Liver (tissue), 10 donors: ENCODE measurements at places on chromosomes 2 and 18. TPM values are rescaled to one million over a fixed set of nuclear protein-coding genes. Genes with fewer than 3 reads are reported as not detected.

DNA sequence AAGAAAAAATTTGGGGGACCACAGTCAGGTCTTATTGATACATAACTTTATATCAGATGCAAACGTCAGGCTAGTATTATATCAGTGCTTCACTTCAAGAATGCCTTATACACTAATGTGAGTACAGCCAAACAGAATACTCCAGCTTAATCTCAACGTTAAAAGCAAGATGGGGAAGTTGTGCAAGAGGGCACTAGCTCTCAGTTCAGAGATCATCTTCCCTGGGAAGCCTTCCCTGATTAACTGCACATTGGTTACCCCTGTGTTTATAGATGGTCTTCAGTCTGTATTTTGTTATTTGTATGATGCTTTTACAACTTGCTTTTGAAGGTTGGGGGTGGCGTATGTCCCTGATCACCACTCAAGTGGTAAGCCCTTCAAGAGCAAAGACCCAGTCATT is 11.4 kb downstream of the EPAS1 start:
- no peaks in the 10 kb centered on the region for H3K36me3 ChIP-seq
- H3K27me3 ChIP-seq: no peaks in the 10 kb centered on the region
- peak overlapping the region; percentile 95 for H3K27ac ChIP-seq
- DNase-seq: no peak
- no peak overlapping the region for H3K4me3 ChIP-seq

GRCh38 chr2:66021296-66021695 is 413.6 kb upstream of the MEIS1 start:
- no peaks in the 10 kb centered on the region for H3K36me3 ChIP-seq
- H3K27ac ChIP-seq: no peak overlapping the region
- H3K4me1 ChIP-seq: no peaks in the 10 kb centered on the region
- no peaks in the 10 kb centered on the region for H3K27me3 ChIP-seq
- DNase-seq: no peak

Gene GAL3ST2
- 0.23 TPM for total RNA-seq

DNA sequence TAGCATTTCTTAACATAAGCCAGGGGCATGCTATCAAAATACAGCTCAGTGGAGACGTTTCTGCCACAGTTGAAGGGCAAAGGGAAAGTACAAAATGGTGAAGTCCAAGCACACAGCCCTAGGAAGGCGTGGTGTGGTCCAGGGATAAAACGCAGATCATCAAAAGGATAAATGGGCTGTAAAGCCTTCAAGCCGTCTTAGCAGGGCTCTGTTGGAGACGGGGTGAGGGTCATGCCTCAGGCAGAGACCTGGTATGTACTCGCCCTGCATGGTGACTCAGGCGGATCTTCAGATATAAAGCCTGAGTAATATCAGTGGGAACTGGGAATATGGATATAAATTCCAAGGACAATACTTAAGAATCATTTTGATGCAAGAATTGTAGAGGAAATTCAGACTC is 61.2 kb downstream of the NGEF start:
- no peaks in the 10 kb centered on the region for H3K4me1 ChIP-seq
- no peak overlapping the region for H3K4me3 ChIP-seq

DNA sequence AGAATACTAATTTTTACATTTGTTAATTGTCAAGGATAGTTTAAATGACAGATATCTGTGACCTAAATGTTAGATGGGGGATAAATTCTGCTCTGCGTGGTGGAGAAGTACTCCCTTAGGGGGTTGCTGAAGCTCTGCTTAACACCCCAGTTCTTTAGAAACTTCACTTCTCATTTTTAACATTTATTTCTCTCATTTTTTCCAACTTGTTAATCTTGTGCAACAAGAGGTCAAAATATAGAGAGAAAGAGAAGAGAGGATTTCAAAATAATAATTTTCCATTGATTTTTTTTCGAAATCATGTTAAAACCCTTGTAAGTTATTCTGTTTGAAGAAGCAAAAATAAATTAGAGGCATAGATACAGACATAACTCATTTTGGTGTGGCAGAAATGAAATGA is 61.3 kb upstream of the SLC8A1 start:
- H3K27ac ChIP-seq: no peak overlapping the region
- no peak overlapping the region for H3K4me3 ChIP-seq
- DNase-seq: no peak

Gene SKA1
- total RNA-seq: 0.08 TPM

DNA sequence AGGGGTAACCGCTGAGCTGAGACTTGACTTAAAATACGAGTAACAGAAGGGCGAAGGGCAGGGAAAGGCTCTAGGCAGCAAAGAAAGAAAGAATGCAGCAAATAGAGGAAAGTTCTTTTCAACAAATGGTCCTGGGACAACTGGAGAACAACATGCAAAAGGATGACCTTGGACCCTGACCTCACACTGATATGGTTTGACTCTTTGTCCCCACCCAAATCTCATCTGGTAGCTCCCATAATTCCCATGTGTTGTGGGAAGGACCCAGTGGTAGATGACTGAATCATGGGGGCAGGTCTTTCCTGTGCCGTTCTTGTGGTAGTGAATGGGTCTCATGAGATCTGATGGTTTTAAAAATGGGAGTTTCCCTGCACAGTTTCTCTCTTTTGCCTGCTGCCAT is 33.9 kb downstream of the ST3GAL5 start:
- no peak overlapping the region for H3K27ac ChIP-seq
- H3K27me3 ChIP-seq: no peaks in the 10 kb centered on the region
- no peak overlapping the region for H3K4me3 ChIP-seq
- peaks cover 14% of the 10 kb centered on the region for H3K36me3 ChIP-seq
- no peaks in the 10 kb centered on the region for H3K4me1 ChIP-seq
- DNase-seq: no peak

Gene CYRIA
- total RNA-seq: 3.1 TPM

Gene TSPYL6
- total RNA-seq: not detected

DNA sequence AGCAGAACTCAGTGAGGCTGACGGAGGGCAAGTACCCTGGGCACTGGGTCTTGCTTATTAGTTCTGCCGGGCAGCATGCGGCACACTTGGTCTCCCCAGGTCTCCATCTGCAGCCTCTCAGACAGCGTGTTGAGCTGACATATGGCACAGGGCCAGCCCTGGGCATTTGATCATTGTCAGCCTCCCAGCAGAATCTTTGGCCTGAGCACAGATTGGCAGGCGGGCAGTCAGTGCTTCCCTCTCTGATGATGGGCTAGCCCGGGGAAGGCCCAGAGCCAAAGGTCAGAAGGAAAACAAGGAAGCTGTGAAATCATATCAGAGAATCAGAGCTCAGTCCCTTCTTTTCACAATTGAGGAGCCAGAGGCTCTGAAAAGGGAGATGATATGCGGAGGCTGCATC is 150.1 kb upstream of the LRRTM1 start:
- H3K36me3 ChIP-seq: no peaks in the 10 kb centered on the region
- no peak overlapping the region for H3K27ac ChIP-seq
- H3K4me1 ChIP-seq: no peaks in the 10 kb centered on the region
- no peaks in the 10 kb centered on the region for H3K27me3 ChIP-seq
- no peak overlapping the region for H3K4me3 ChIP-seq

GRCh38 chr2:162566666-162567065 is 222.7 kb downstream of the GCA start:
- no peak for DNase-seq
- peaks cover 4% of the 10 kb centered on the region for H3K4me1 ChIP-seq
- no peak overlapping the region for H3K27ac ChIP-seq

DNA sequence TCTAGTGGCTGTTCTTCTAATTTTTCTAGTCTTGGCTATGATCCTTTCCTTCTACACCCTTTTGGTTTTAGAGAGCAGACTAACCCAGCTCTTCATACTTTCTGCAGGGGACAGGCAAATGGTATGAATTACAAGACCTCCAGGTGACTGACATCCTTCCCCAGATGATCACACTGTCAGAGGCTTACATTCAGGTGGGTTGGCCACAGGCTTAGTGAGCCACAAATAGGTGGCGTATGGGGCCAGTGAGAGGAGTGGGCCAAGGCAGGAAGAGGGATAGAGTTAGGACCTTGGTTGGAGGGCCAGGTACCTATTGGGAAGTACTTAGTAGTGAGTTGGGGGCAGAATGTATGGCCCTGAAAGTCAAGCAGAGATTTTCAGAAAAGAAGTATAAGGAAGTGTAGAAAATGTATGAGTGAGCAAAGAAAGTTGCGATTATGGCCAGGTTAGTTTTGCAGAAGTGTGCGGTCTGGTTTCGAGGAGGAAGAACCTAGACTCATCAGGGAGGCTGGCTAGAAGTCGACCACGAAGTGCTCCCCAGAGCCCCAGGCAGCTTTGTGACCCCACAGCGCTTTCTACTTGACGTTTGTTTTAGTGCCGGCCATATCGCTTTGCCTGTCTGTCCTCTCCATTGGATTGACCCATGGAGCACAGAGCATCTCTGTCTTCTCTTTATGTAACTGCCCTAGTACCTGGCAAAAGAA is 20.0 kb downstream of the SFTPB start:
- no peak overlapping the region for H3K4me3 ChIP-seq
- H3K4me1 ChIP-seq: no peaks in the 10 kb centered on the region
- peaks cover 63% of the 10 kb centered on the region for H3K36me3 ChIP-seq

DNA sequence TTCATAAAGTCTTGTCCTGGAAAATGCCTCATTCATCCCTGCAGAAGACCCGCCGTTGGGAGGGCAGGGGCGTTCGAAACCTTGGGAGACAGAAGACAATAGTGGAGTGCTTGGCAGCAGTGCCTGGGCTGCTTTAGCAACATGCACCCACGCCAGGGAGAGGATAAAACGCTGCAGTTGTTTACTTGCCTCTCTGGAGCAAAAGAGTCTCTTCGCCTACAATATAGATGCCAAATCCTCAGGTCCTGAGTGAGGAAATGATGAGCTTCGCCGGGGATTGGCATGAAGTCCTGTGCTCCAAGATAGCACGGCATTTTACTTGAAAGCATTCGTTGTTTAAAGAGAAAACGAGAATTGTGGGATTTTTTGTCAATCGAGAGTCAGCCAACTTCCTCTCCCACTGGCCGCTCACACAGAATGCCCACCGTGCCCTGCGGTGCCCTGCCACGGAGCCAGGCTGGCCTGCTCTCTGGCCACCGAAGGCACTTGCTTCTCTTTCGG is 152.5 kb upstream of the POU3F3 start:
- no peak overlapping the region for H3K4me3 ChIP-seq
- H3K4me1 ChIP-seq: no peaks in the 10 kb centered on the region
- DNase-seq: no peak
- H3K27me3 ChIP-seq: peaks cover 5% of the 10 kb centered on the region

DNA sequence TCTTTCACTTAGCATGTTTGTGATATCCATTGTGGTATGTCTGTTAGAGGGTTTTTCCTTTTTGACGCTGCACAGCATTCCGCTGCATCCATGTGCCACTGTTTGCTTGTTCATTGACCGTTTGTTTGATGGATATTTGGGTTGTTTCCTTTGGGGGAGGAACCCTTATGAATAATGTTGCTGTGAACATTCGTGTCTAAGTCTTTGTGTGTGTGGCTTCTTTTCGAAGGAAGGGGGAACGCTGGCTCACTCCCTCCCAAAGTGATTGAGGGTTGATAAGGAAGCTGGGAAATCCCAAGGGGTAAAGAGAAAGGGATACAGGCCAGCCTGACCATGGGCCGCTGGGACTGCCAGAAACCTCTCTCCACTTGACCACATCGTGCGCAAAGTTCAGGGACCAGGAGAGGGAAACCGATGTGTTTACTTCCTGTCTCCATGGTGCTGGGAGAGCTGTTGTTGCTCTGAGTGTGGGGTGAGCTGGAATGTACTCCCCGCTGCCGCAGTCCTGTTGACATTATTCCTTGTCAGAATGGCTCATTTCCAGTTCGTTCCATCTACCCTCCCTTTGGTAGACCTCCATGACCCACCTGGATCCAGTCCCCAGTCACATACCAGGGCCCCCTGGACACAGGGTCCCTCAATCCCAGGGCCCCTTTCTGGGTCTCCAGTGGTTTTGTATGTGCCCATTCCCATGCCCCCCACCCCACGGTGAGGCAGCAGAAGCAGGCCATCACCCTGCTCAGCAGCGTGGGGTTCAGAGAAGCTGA is 39.6 kb downstream of the HS1BP3 start:
- no peaks in the 10 kb centered on the region for H3K36me3 ChIP-seq
- no peak overlapping the region for H3K4me3 ChIP-seq
- H3K27me3 ChIP-seq: no peaks in the 10 kb centered on the region
- peaks cover 39% of the 10 kb centered on the region for H3K4me1 ChIP-seq
- H3K27ac ChIP-seq: peak overlapping the region; percentile 90

GRCh38 chr2:96685577-96686459 is 43.3 kb downstream of the FER1L5 start:
- H3K4me3 ChIP-seq: no peak overlapping the region
- DNase-seq: peak; percentile 62
- H3K4me1 ChIP-seq: no peaks in the 10 kb centered on the region
- H3K27me3 ChIP-seq: no peaks in the 10 kb centered on the region
- H3K27ac ChIP-seq: no peak overlapping the region
- no peaks in the 10 kb centered on the region for H3K36me3 ChIP-seq

Gene SERPINB4
- total RNA-seq: not detected

DNA sequence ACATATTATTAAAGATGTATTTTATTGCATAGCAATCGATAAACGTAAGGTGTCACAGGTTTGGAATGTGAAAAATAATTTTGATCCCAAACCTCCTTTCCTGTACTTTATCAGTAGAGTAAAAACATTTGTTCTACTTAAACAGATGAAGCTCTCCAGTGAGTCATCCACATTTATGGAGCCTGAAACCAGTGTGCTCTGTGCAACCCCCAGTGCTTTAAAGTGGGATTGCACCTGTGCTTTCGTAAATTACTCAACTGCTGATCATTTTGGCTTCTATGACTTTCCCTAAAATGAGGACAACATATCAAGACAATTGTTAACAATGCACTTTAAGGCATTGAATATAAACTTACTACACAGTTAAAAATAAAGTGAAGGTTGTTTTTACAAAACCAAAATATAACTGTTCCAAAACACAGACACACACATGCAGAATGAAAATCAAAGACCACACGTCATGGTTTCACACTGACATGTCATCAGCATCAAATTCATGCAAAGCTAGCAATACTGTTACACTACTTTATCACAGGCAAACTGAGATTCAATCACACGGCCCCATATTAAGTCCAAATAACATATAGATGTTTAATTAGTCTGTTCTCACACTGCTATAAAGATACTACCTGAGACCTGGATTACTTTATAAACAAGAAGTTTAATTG is 9.7 kb downstream of the TMEM18 start:
- no peak overlapping the region for H3K4me3 ChIP-seq
- peaks cover 59% of the 10 kb centered on the region for H3K36me3 ChIP-seq
- no peaks in the 10 kb centered on the region for H3K4me1 ChIP-seq

GRCh38 chr18:79395761-79396404 is at the start of gene NFATC1:
Gene NFATC1, plus strand, starts transcription at chr18:79395930. Its CDS starts 295 bp downstream, at chr18:79396225.
- no peaks in the 10 kb centered on the region for H3K36me3 ChIP-seq
- no peak for DNase-seq
- no peak within 1 kb of the TSS for H3K4me3 ChIP-seq
- peak within 1 kb of the TSS; percentile 53 for H3K27ac ChIP-seq

Gene ASTL
- not detected for total RNA-seq

Gene TXNDC2
- under 0.01 TPM for total RNA-seq

Gene LBH
- total RNA-seq: 8.5 TPM

DNA sequence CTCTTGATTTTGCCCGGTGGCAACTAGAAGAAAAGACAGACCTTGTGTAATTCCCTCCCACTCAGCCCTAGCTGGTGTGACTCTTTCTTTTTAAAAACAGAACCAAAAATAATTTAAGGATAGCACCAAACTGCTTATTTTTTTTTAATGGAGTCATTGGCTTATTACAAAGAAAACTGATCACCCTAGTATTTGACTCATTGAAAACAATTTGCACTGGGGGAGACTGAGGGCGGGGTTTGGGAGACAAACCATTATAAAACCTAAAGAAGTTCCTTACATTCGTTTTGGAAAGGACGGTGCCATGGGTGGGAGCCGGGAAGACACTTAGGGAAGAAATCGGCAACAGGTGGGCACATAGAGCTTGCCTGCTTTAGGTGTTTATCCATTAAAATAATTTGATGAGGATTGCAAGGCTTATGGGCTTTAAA is 2.5 kb downstream of the PAX3 start:
- H3K4me1 ChIP-seq: peaks cover 31% of the 10 kb centered on the region
- no peak overlapping the region for H3K27ac ChIP-seq
- no peaks in the 10 kb centered on the region for H3K36me3 ChIP-seq
